ENCODE measurements at places on chromosomes 7 and 10.

- no peaks in the 10 kb centered on the region for H3K36me3 ChIP-seq
- H3K27me3 ChIP-seq: no peaks in the 10 kb centered on the region
- H3K4me3 ChIP-seq: no peak overlapping the region
Measured at GRCh38 chr10:3538656-3539531, 246.1 kb downstream of the KLF6 start.

GRCh38 chr10:113273181-113274163 lies 279.4 kb upstream of the HABP2 start:
- no peaks in the 10 kb centered on the region for H3K27me3 ChIP-seq
- H3K36me3 ChIP-seq: no peaks in the 10 kb centered on the region
- peak; percentile 17 for DNase-seq
- no peak overlapping the region for H3K4me3 ChIP-seq
- peaks cover 9% of the 10 kb centered on the region for H3K4me1 ChIP-seq
- no peak overlapping the region for H3K27ac ChIP-seq

GRCh38 chr7:131000389-131000788 lies 266.4 kb upstream of the KLF14 start:
- no peak for DNase-seq
- H3K27me3 ChIP-seq: no peaks in the 10 kb centered on the region
- H3K4me1 ChIP-seq: peaks cover 56% of the 10 kb centered on the region
- H3K27ac ChIP-seq: no peak overlapping the region

DNA sequence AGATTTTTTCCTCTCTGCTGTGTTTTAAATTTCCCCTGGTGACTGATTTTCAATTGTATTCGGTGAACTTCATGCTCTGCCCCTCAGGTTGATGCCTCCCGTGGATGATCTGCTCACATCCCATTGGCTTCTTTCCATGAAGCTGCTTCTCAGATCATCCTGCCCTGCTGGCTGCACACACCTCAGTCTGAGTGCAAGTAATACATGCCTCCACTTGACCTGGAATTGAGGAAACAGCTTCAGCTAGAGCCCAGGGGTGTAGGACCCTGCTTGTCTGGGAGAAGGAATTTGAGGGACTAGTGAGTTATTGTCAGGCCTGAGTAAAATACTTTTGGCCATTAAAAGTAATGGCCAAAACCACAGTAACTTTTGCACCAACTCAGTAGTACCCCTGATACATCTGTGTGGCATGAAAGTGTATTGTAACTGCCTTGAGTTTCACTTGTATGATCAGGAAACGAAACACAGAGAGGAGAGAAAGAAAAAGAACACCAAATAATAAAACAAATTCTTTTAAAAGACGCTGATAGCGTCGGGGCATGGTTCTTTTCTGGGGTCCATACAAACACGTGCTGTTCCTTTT lies 49.4 kb downstream of the SPAM1 start:
- H3K27ac ChIP-seq: no peak overlapping the region
- H3K4me1 ChIP-seq: no peaks in the 10 kb centered on the region
- no peaks in the 10 kb centered on the region for H3K27me3 ChIP-seq
- DNase-seq: no peak

DNA sequence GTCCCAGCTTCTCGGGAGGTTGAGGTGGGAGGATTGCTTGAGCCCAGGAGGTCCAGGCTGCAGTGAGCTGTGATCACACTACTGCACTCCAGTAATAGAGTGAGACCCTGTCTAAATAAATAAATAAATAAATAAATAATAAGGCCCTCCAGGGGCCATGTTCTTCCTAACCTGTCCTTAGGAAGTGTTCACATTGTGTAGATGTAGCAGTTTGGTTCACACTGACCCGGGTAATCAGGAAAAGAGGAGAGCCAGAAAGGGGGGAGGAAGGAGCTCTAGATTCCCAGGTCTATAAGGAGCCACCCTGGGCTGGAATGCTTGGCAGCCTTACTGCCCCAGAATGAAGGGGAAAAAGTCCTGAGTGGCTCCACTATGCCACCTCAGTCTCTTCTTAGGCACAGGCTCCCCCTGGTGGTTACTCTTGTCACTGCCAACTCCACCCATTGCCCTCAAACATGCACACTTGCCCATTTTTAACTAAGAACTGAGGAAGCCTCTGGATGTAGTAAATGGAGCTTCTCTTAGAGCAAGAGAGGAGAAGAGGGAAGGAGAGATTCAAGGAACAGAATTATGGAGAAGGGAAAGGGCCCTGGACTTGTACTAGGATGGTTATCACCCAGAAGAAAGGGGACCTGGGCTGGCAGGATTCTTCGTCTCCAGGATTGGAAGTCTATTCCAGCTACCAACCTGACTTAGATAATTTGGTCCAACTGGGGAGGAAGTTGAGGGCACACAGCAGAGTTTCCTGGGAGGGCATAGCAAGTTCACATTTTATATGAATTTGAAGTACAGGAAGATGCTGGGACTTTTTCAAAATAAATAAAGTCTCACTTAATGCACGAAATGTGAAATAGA lies 7.8 kb downstream of the HPS6 start:
- DNase-seq: peak; percentile 84
- no peak overlapping the region for H3K27ac ChIP-seq
- no peaks in the 10 kb centered on the region for H3K36me3 ChIP-seq
- H3K27me3 ChIP-seq: no peaks in the 10 kb centered on the region

DNA sequence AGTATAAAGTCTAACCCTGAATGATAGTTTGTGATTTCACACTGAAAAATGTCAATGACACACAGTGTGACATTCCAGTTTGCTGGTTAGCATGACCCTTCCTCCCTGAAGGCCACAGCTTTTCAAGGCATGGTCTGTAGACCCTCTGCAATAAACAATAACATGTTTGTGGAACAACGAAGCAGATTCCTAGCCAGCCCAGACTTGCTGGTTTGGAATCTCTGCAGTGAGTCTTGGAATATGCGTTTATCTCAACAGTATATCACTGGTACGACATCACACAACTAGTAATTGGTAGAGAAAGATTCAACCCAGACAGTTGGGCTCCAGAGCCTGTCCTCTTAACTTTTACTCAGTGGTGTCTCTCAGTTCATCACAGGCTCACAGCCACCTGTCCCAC lies 23.7 kb upstream of the DUSP5 start:
- H3K27ac ChIP-seq: no peak overlapping the region
- no peaks in the 10 kb centered on the region for H3K27me3 ChIP-seq
- no peak for DNase-seq
- H3K4me3 ChIP-seq: no peak overlapping the region
- H3K4me1 ChIP-seq: no peaks in the 10 kb centered on the region

DNA sequence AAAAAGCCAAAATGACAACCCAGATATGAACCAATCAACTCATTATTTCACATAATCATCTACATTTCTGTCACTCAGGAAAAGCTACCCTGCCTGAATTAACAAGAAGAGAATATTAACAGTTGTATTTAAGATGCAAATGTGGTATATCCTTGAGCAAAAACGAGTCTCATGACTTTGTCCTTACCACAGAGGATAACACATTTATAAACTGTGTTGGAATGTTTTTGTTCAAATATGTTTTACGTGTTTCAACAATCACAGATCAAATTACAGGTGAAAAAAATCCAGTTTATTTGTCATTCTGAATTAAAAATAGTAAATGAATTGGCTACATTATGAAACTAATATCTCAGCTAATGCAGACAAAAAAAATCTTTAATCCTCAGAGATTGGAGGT lies 34.6 kb downstream of the CHCHD3 start:
- H3K27me3 ChIP-seq: no peaks in the 10 kb centered on the region
- H3K4me1 ChIP-seq: peaks cover 4% of the 10 kb centered on the region
- no peak for DNase-seq

Data from B cell (primary cell).